Activated CD4-positive, alpha-beta T cell treated with anti-CD3 and anti-CD28 coated beads, Interleukin-2, Interleukin-4, amounts not matched to agents 100 ng/mL and 50 ng/mL, durations not matched to agents 16 hours and 8 hours (primary cell): ENCODE measurements at places on chromosomes 4 and X.

DNA sequence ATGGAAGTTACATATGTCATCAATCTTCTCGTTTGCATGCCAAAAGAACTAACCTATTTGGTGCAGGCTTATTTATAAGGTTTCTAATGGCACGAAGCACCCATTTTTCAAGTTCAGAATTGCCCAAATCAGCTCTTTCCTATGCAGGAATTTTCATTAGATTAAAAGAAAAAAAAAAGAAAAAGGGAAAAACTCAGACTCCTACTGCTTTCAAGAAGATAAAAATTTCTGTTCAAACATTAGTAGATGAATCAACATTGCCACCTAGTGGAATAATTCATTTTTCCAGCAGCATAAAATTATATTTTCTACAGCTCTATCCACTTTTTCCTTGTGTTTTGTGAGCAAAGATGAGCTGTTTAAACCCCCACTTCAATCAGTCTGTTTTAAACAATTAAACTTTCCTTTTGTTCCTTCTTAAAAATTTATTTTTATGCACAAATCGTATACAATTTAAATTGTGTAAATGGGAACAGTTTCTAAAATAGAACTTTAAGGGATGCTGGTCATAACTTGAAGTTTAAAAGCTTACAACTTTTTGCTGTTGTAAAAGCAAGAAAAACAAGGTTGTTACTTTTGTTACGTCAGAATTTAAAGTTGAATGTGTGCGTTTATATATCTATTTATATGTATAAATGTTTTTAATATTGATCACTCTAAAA is 309.9 kb downstream of the ARAP2 start:
- peak; percentile 31 for DNase-seq

DNA sequence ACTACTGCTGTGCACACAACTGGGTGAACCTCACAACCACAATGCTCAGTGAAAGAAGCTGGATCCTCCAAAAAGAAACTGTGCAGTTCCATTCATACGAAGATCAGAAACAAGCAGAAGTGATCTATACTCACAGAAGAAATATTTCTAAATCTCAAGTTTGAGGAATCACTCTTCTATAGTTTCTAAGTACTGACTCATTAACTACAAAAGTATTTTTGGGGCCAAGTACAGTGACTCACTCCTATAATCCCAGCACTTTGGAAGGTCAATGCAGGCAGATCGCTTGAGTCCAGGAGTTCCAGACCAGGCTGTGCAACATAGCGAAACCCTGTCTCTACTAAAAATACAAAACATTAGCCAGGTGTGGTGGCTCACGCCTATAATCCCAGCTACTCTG is 51.3 kb upstream of the RELL1 start:
- no peak for DNase-seq

DNA sequence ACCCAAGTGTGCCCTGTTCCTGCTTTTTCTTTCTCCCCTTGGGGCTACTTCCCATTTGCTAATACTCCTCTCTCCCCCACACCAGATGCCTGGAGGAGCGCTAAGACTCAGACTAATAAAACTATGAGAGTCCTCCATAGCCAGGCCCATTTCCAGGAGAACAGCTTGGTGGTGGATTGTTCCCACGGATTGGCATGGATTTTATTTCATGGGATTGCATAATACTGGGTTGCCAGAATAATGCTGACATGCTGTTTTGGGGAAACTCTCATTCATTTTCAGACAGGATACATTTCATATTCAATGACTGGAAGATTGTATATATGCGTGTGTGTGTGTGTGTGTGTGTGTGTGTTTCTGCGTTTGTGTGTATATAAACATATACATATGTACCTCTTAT is 447.5 kb upstream of the PITX2 start:
- no peak for DNase-seq

GRCh38 chr4:15469402-15470127 is at the start of gene CC2D2A:
Gene CC2D2A, plus strand, starts transcription at chr4:15469882. Its CDS starts 6,051 bp downstream, at chr4:15475933.
- DNase-seq = no peak

GRCh38 chrX:68874076-68874475 is 45.3 kb downstream of the EFNB1 start:
- no peak for DNase-seq

GRCh38 chrX:32877592-32877991 is 333.8 kb downstream of the DMD start:
- no peak for DNase-seq

GRCh38 chr4:183263787-183264386 is 56.2 kb downstream of the CLDN22 start:
- no peak for DNase-seq

DNA sequence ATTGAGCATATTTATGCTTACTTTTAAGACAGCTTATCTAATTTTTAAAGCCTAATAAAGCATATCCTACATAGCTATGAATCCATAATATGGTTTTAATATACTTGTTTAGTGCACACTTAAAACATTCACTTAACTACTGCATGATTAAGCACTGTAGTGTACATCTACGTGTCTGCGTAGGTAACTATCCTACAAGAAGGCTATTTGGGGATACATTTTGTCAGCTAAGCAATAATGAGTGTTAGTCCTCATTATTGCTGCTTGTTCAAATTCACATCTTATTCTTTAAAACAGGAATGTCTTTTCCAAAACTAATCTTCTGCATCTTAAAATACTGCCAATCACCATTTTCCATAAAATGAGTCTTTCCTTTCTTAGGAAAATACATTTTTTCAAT is 38.6 kb downstream of the GASK1B start:
- no peak for DNase-seq
